ENCODE measurements at places on chromosomes 1 and 21. TPM values are rescaled to one million over a fixed set of nuclear protein-coding genes. Genes with fewer than 3 reads are reported as not detected.

DNA sequence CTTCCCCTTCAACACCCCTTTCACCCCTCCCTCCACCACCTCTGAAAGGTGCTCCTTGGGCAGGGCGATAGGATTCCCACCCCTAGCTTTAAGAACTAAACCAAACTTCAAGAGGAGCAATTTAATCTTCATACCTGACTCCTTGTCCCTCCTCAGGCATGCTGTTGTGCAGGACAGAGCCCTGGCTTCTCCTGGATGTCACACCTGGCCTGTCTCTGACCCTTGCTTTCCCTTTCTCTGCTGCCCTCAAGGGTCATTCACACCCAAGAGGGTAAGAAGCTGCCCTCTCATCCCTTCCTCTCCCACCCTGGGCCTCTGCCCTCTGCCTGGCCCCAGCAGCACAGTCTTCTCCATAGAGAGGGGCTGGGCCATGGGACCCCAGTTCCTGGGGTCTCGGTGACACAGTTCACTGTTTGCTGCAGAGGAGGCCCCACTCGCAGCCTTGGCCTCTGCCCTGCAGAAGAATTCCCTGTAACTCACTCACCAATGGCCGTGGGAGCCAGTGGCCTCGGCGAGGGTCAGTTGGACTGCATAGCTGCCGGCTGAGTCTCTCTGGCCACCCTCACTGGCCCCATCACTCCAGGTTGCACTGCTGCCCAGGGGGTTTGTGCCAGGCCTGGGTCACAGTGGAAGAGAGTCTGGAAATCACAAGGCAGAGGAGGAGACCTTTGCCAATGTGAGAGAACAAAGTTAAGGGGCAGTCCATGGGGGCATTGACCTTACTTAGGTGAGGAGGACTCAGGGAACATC, 28.4 kb upstream of the LHX4 start:
- H3K27me3 ChIP-seq = no peaks in the 10 kb centered on the region
- no peak overlapping the region for H3K27ac ChIP-seq
- DNase-seq = no peak
- no peak overlapping the region for H3K4me3 ChIP-seq
- H3K4me1 ChIP-seq = no peaks in the 10 kb centered on the region

- peak overlapping the region; percentile 79 for H3K4me3 ChIP-seq
- DNase-seq = no peak
- H3K36me3 ChIP-seq = peaks cover 11% of the 10 kb centered on the region
- H3K4me1 ChIP-seq = peaks cover 40% of the 10 kb centered on the region
- H3K27me3 ChIP-seq = no peaks in the 10 kb centered on the region
Observed at GRCh38 chr1:93080179-93080823, 1.2 kb downstream of the MTF2 start.

GRCh38 chr1:119611701-119612113, 36.4 kb downstream of the ZNF697 start:
- no peak overlapping the region for H3K27ac ChIP-seq
- H3K27me3 ChIP-seq = no peaks in the 10 kb centered on the region
- peak; percentile 58 for DNase-seq

DNA sequence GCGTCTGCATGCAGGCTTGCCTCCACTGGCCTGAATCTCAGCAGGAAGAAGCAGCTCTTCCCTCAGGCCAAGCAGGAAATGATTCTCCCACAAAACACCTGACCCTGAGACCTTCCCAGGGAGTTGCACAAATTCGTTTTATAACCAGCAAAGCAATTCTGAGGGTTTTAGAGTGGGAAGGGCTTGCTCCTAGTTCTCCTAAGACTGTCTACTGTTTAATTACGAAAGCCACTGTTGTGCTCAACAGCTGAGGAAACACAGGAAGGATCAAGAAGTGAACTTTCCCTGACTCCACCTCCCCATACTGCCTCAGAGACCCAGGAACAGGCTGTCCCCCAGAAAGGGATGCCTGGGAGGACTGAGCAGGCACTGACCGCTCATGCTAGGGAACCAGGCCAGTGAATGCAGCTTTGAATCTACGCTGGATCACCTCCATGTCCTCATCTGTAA, 37.0 kb upstream of the PUM1 start:
- no peaks in the 10 kb centered on the region for H3K36me3 ChIP-seq
- H3K27ac ChIP-seq = no peak overlapping the region
- no peak for DNase-seq

DNA sequence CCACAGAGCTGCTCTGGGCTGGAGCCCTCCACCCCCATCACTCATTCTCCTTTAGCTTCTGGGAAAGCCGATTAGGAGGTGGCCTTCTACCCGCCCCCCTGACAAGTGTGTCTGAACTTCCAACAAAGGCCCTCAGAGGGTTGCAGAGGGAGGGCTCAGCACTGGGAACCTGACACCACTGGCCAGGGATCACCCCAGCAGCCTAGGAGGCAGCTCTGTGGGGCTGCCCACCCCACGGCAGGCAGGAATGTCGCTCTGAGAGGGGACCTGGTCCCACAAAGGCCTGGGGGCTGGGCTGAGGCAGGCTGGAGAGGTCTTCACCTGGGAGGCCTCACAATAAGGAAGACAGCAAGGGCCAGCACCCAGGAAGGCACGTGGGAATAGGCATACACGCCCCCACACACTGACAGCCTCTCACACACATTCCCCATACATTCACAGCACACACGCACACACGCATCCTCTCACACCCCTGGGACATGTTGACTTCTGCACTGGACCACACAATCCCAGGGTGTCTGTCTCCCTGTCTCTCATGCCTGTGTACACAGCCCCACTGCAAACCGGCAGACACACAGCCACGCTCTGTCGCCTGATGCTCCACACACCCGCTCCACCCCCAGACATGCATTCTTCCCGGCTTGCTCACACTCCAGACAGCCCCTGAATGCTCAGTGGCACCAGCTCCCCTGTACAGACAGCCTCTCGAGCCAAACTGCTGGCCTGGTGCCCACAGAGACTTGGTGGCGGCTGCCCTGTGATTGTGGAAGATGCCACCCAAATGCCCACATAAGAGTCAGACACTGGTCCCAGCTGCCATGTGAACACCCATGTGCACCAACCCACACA, 30.7 kb downstream of the DMBX1 start:
- no peak overlapping the region for H3K4me3 ChIP-seq
- DNase-seq = no peak
- no peaks in the 10 kb centered on the region for H3K36me3 ChIP-seq
- H3K27me3 ChIP-seq = peaks cover 34% of the 10 kb centered on the region
- no peak overlapping the region for H3K27ac ChIP-seq

- no peak for DNase-seq
- no peaks in the 10 kb centered on the region for H3K36me3 ChIP-seq
- peaks cover 26% of the 10 kb centered on the region for H3K4me1 ChIP-seq
- H3K27me3 ChIP-seq = no peaks in the 10 kb centered on the region
Observed at GRCh38 chr1:205536759-205537361, 32.4 kb downstream of the CDK18 start.

- no peak overlapping the region for H3K27ac ChIP-seq
- peak; percentile 18 for DNase-seq
- no peak overlapping the region for H3K4me3 ChIP-seq
- peaks cover 4% of the 10 kb centered on the region for H3K27me3 ChIP-seq
Observed at GRCh38 chr1:53524428-53525375, 65.5 kb downstream of the DMRTB1 start.

GRCh38 chr1:180155182-180155682, 563 bp downstream of the QSOX1 start:
- no peaks in the 10 kb centered on the region for H3K36me3 ChIP-seq
- peak overlapping the region; percentile 95 for H3K27ac ChIP-seq
- peak; percentile 37 for DNase-seq
- H3K27me3 ChIP-seq = no peaks in the 10 kb centered on the region

- no peak overlapping the region for H3K4me3 ChIP-seq
- H3K27me3 ChIP-seq = no peaks in the 10 kb centered on the region
- H3K27ac ChIP-seq = no peak overlapping the region
- no peaks in the 10 kb centered on the region for H3K36me3 ChIP-seq
- H3K4me1 ChIP-seq = no peaks in the 10 kb centered on the region
Observed at GRCh38 chr1:117180147-117180967, 30.4 kb downstream of the VTCN1 start.

DNA sequence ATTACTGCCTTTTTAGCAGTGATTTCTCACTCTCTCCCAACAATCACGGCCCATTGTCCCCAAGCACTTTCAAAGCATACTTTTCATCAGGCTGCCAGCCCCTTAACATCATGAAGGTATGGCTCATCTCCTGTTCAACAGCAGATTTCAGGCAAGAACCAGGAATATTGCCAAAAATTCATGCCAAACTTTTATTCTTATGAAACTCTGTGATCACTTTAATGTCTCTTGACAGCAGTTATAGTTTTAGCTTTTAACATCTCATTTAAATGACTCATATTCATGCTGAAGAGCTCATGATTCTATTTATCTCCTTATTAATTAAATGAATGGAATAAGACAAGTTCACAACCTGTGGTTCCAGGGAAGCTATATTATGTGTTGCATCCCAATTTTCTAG, 235.1 kb downstream of the GRIK1 start:
- no peaks in the 10 kb centered on the region for H3K27me3 ChIP-seq
- no peak overlapping the region for H3K27ac ChIP-seq
- no peaks in the 10 kb centered on the region for H3K4me1 ChIP-seq
- H3K36me3 ChIP-seq = no peaks in the 10 kb centered on the region

GRCh38 chr1:182608845-182609610, 4.8 kb upstream of the RGS16 start:
- peak overlapping the region; percentile 47 for H3K27ac ChIP-seq
- no peak overlapping the region for H3K4me3 ChIP-seq
- peaks cover 23% of the 10 kb centered on the region for H3K4me1 ChIP-seq
- no peaks in the 10 kb centered on the region for H3K36me3 ChIP-seq
- peak; percentile 36 for DNase-seq

GRCh38 chr1:71413441-71414175, 332.8 kb upstream of the ZRANB2 start:
- H3K4me1 ChIP-seq = no peaks in the 10 kb centered on the region
- H3K4me3 ChIP-seq = no peak overlapping the region
- DNase-seq = no peak
- no peaks in the 10 kb centered on the region for H3K27me3 ChIP-seq

GRCh38 chr1:241837901-241838300, 10.1 kb upstream of the EXO1 start:
- H3K27ac ChIP-seq = no peak overlapping the region
- H3K36me3 ChIP-seq = no peaks in the 10 kb centered on the region
- H3K27me3 ChIP-seq = no peaks in the 10 kb centered on the region
- H3K4me1 ChIP-seq = no peaks in the 10 kb centered on the region

- H3K27me3 ChIP-seq = no peaks in the 10 kb centered on the region
- no peak overlapping the region for H3K4me3 ChIP-seq
- H3K27ac ChIP-seq = no peak overlapping the region
- H3K36me3 ChIP-seq = no peaks in the 10 kb centered on the region
- peaks cover 2% of the 10 kb centered on the region for H3K4me1 ChIP-seq
- DNase-seq = no peak
Observed at GRCh38 chr1:220294846-220295301, 22.6 kb upstream of the RAB3GAP2 start.

GRCh38 chr21:33246963-33247362, 17.2 kb downstream of the IFNAR2 start:
- no peak overlapping the region for H3K4me3 ChIP-seq
- no peaks in the 10 kb centered on the region for H3K27me3 ChIP-seq
- peaks cover 33% of the 10 kb centered on the region for H3K36me3 ChIP-seq
- no peaks in the 10 kb centered on the region for H3K4me1 ChIP-seq
- no peak for DNase-seq

DNA sequence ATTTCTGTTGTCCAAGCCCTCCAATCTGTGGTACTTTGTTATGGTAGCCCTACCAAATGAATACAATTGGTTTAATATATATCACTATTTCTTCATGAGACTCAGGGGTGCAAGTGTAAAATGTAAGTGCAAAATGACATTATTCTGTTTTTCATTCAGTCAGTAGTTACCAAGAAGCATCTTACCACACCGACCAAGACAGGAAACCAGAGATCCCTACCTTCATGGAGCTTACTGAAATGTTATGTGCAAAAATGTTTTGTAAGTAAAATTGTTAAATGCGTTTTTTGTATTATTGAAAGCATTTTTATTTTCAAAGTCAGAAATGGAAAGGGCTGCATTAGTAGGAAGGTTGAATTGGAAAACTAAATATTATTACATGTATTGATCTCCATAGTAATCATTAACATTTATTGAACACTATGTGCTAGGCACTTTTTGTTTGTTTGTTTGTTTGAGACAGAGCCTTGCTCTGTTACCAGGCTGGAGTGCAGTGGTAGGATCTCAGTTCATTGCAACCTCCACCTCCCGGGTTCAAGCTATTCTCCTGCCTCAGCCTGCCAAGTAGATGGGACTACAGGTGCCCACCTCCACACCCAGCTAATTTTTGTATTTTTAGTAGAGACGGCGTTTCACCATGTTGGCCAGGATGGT, 166.8 kb downstream of the PTPRC start:
- H3K4me3 ChIP-seq = no peak overlapping the region
- H3K27me3 ChIP-seq = no peaks in the 10 kb centered on the region
- no peak overlapping the region for H3K27ac ChIP-seq
- no peaks in the 10 kb centered on the region for H3K36me3 ChIP-seq
- DNase-seq = no peak

- no peak overlapping the region for H3K27ac ChIP-seq
- no peaks in the 10 kb centered on the region for H3K36me3 ChIP-seq
- no peak overlapping the region for H3K4me3 ChIP-seq
- H3K4me1 ChIP-seq = no peaks in the 10 kb centered on the region
- no peaks in the 10 kb centered on the region for H3K27me3 ChIP-seq
Observed at GRCh38 chr1:233244183-233244582, 51.3 kb downstream of the PCNX2 start.

- peaks cover 6% of the 10 kb centered on the region for H3K4me1 ChIP-seq
- no peak for DNase-seq
- H3K4me3 ChIP-seq = no peak overlapping the region
- no peaks in the 10 kb centered on the region for H3K36me3 ChIP-seq
- H3K27ac ChIP-seq = no peak overlapping the region
- H3K27me3 ChIP-seq = peaks cover 17% of the 10 kb centered on the region
Observed at GRCh38 chr1:47713975-47714767, 276.3 kb downstream of the FOXD2 start.

- H3K36me3 ChIP-seq = no peaks in the 10 kb centered on the region
- H3K4me3 ChIP-seq = no peak overlapping the region
- H3K4me1 ChIP-seq = peaks cover 52% of the 10 kb centered on the region
- H3K27ac ChIP-seq = no peak overlapping the region
Observed at GRCh38 chr1:151967091-151967490, 26.6 kb downstream of the S100A10 start.

DNA sequence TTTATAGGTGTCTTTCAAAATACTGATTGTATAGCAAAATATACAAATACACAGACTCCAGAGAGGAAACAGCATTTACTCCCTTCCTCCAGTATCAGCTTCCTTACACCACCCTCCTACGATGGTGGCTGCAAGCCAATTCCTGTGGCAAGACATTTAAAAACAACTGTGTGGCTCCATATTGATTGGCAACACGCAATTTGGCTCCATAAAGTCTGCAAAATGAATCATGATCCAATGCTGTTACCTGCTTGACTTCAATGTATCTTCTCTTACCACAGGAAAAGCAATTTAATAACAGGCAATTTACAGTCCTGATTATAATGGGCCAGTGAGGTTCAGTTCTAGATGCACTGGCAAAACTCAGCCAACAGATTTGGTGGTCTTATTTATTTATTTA, 19.7 kb upstream of the ATP6V1G3 start:
- H3K36me3 ChIP-seq = no peaks in the 10 kb centered on the region
- no peaks in the 10 kb centered on the region for H3K27me3 ChIP-seq
- no peak overlapping the region for H3K4me3 ChIP-seq
- H3K27ac ChIP-seq = no peak overlapping the region
- DNase-seq = no peak

GRCh38 chr1:5907966-5908365, 84.3 kb downstream of the NPHP4 start:
- H3K4me1 ChIP-seq = no peaks in the 10 kb centered on the region
- no peak overlapping the region for H3K4me3 ChIP-seq

Gene REN
- polyA plus RNA-seq = not detected

Gene FAM177B
- polyA plus RNA-seq = 0.06 TPM

Gene KRTAP11-1
- not detected for polyA plus RNA-seq

Gene MLLT11
- polyA plus RNA-seq = 4.9 TPM

Gene KIF1B
- 21.6 TPM for polyA plus RNA-seq

Gene LEPR
- 2.1 TPM for polyA plus RNA-seq

Gene RGS13
- polyA plus RNA-seq = 0.15 TPM

Gene SPOCD1
- 0.17 TPM for polyA plus RNA-seq

Gene VAV3
- polyA plus RNA-seq = 0.72 TPM

Gene MCOLN3
- polyA plus RNA-seq = 0.13 TPM

Gene ADAMTSL4
- polyA plus RNA-seq = 46.6 TPM
